Renal cortical epithelial cell (primary cell): ENCODE measurements at places on chromosomes 7 and 10. TPM values are rescaled to one million over a fixed set of nuclear protein-coding genes. Genes with fewer than 3 reads are reported as not detected.

DNA sequence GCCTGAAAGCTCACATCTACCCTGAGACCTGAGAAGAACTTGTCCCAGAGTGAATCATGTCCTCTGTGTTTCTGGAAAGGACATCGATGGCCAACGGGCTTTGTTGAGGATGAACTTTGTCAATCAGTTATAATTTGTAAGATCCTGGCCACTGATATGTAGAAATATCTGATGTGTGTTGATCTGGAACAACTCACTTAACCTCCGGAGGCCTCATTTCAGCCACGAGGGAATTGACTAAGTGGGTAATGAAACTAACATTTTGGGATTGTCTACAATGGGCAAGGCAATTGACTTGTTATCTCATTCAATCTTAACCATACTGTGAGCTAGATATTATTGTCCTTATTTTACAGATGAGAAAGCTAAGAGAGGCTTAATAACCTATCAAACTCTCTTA, 468.1 kb upstream of the NRP1 start:
- no peak for DNase-seq

DNA sequence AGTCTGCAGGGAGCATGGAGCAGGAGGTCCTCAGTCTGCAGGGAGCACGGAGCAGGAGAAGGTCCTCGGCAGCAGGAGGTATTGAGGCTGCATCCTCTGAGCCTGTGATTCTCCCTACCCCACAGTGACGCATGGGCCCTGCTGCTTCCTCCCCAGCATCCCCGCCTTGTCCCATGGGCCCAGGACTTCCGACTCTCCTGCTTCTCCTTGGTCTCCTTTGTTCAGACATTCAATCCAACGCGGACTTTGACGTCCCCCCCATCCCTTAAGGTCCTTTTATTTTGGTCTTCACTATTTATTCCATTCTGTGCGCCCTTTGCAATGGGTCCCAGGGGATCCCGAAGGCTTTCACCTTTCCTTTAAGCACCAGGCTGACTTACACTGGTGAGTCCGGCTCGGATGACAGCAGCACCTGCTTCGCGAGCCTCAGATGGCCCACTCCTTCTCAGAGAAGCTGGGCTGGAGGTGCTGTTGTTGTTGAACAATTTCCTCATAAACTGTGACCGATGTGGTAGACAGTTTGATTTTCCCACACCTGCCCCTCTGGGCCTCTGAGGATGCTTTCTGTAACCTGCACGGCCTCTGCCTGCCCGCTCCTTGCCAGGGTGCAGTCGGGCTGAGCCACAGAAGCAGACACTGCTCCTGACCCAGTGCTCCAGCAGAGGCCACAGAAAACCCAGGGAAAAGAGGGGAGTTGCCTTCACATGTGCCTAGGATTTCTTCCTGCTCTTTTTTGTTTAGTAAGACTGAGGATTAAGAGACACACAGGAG, 407.2 kb upstream of the SHH start:
- no peak for DNase-seq

GRCh38 chr7:43458330-43459018, 124.4 kb upstream of the STK17A start:
- DNase-seq: no peak

DNA sequence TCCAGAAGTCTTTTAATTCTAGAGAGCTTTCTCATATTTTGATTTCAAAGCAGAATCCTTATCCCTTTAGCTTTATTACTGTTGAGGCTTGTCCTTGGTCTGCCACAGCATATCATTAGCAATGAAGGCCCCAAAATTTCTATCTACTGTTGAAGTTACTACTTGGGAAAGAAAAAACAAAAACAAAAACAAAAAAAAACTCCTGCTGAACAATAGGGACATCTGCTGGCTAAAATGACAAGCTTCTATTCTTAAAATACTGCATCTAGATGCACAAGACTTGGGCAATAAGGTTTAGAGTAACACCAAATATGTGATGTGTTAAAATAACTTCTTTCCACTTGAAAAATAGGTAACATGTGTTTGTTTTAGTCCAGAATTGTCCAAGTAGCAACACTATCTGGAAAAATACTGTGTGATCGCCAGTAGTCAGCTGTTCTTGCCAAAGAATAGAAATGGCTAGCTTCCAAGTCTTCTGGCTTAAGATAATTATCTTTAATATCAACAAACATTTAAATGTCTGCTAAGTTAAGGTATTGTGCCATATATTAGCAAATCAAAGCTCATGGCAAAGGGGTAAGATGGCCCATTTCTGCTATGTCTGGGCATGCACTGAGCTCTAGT, 3.8 kb upstream of the DMTF1 start:
- DNase-seq: peak; percentile 59

DNA sequence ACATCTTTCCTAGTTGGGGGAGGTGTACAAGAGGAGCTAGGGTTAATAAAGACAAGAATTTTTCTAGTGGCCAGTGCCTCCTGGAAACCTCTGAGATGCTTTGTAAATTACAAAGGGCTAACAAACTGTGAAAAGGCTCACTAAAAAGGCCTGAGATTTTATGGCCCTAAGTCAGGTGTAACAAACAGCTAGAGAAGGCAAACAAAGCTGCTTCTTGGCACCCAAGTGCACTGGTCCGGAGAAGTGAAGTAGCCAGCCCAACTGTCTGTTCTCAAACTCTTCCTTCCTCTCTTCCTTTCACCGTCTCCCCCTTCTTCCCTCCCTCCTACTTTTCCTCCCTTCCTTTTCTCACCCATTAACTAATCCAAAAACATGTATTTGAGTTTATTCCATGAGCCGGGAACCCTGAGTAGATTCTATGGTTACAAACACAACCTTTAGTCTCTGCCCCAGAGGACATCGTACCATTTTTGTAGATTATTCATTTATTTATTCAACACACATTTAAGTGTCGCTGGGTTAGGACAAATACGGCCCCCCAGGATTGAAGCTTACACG, 143.4 kb upstream of the PCGF5 start:
- DNase-seq: no peak

GRCh38 chr7:20284771-20285143, 45.9 kb upstream of the ITGB8 start:
- peak; percentile 46 for DNase-seq

DNA sequence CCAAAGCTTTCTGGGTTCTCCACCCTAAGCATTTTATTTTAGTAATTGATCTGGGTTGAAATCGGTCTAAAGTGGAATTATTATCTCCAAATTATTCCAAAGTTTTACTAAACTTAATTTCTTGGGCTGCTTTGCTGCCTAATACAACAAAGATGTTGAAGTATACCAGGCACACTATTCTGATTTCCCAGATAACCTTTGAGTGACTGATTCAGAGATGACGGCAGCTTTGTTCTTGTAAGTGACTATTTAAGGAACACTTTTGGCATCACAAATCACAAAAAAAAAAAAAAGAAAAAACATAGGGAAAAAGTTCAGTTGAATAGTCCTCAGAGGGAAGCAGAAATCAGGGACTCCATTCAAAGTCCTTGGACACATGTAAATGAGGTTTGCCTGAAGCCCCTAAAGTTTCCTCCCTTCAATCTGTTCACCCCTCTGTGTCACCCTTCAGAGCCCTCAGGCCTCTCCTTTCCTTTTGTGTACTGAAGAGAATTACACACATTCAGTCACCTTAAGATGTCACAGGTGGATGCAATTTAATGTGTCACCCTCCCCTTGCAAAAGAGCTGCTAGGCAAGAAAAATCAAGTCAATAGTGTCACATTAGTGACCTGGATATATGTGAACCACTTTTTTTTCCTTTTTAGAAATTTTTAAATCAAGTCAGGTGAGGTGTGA, 81.5 kb downstream of the RTKN2 start:
- DNase-seq: no peak

DNAJC9 gene
- 21.2 and 40.8 TPM in 2 replicates for total RNA-seq

CTAGE15 gene
- 0.87 TPM in 1 of 2 replicates, not detected in the other for total RNA-seq

C10orf67 gene
- 0.35 and 0.55 TPM in 2 replicates for total RNA-seq
